ENCODE measurements at places on chromosomes 3 and 15.

DNA sequence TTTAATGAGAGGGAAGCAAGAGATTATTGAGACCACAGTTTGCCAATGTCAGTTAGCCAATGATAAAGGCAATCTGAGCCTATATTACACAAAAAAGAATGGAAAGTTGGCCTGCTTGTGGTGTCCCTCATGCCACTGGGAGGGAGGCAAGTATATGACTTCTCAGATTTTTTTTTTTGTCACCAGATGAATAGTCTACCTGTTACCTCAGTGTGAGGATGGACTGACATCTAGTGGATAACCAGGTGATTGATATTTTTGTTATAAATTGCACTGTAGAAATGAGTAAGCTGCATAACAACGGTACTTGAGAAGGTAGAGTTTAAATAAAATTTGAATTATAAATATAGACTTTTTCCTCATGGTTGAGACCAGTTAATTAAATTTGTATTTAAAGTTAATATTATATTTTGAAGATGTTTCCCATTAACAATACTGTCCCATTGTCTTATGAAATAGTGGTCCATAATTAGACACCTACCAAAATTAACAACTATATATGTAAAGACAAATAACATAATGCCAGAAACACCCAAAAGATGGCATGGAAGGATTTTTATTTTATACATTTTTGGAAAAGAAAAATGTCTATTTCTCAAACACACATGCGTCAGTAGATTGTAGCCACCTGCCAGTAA is 237.8 kb upstream of the GADL1 start:
- DNase-seq = no peak

GRCh38 chr3:51588724-51589123 is 50.2 kb downstream of the RAD54L2 start:
- no peak for DNase-seq

DNA sequence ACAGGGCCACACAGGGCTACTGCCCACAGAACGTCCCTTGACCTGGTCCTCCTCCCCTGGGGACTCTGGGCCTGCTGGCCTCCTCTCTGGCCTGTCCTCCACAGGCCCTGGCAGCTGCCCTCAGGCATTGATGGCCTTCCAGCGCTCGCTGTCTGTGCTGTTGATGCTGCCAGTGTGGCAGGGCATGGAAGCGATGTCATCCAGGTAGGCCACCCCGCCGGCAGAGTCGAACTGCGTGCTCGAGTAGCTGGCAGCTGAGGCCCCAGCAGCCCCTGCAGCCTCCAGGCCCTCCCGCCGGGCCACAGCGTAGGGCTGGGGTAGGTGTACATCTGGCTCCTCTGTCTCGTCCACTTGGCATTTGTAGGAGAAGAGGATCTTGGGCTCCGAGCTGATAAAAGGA is 17.1 kb downstream of the TPRA1 start:
- DNase-seq = no peak

- DNase-seq = peak; percentile 30
These were observed 29.8 kb downstream of the PTH1R start for GRCh38 chr3:46907271-46907670.

DNA sequence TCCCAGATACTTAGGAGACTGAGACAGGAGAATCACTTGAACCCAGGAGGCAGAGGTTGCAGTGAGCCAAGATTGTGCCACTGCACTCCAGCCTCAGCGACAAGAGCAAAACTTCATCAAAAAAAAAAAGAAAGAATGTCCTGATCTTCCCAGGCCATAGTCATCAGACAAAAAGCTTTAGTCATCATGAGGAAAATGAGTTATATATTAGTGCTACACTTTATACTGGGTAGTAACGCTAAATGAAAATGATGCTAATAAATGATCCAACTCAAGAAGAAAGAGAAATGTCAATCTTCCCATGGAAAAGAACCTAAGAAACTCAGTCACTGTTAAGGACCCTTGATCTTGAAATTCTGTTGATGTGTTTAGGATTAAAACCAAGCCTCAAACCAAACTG is 26.3 kb upstream of the TRIM59 start:
- DNase-seq = no peak

DNA sequence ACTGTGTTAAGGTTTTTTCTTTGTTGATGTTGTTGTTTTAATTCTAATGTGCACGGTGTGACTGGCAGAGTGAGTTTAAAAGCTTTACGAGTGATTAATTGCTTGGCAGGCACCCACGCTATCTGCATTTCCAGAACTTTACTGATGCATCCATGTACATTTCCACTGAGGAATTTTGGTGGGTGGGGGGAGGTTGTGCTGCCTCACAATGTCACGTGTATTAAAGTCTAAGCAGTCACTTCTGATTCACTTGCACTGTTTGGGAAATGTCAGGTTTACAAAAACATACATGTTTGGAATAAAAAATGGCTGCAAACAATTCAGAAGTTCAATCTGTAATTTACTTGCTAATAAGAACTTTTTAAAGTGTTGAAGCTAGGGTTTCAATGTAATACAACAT is 38.5 kb upstream of the CTDSPL start:
- no peak for DNase-seq

- DNase-seq = no peak
These were observed 23.6 kb upstream of the KLF13 start for GRCh38 chr15:31302778-31303725.

- DNase-seq = peak; percentile 59
These were observed 304.9 kb upstream of the ADAMTS9 start for GRCh38 chr3:64992530-64993285.

DNA sequence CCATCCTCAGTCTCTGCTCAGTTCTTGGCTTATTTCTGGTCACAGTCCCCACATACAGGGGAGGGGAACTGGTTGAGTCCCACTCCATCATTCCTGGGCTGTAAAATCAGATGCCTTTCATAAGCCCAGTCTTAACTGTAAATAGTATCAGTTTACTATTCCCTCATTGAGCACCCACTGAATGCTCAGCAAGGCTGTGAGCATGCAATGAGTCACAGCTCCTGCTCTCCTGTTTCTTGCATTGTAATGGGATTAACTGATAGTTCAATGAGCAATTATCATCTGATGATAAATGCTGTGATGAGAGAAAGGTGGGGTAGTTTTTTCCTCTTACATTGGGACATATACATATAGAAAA is 113.6 kb upstream of the TPM1 start:
- no peak for DNase-seq

- DNase-seq = no peak
These were observed 11.1 kb downstream of the SLC6A6 start for GRCh38 chr3:14413381-14414071.

All from femur (tissue), 1 donor.